ENCODE measurements at places on chromosomes 12 and 14. TPM values are rescaled to one million over a fixed set of nuclear protein-coding genes. Genes with fewer than 3 reads are reported as not detected.
A peak's percentile ranks its signal among the peaks of the same experiment; 100 is the strongest.

The HAL gene
- total RNA-seq = 0.57 TPM

The HOXC13 gene
- not detected for total RNA-seq

The GLIPR1 gene
- 91.4 TPM for total RNA-seq

DNA sequence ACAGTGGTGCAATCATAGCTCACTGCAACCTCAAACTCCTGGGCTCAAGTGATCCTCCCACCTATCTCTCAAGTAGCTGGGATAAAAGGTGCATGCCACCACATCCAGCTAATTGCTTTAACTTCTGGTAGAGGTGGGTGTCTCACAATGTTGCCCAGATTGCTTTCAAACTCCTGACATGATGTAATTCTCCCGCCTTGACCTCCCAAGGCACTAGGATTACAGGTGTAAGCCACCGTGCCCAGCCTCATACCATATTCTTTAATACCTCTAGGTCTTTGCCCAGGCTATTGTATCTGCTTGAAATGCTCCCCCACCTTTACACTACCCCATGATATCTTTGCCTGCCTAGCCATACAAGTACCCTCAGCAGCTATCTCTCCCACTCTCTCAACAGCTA is 11.3 kb downstream of the R3HDM2 start:
- DNase-seq = no peak

- peak; percentile 36 for DNase-seq
Observed at GRCh38 chr14:105195522-105196264, 14.6 kb upstream of the NUDT14 start.

- no peak for DNase-seq
Observed at GRCh38 chr12:104280717-104281458, 22.7 kb upstream of the EID3 start.

- DNase-seq = no peak
Observed at GRCh38 chr14:103739793-103740501, 24.3 kb downstream of the ZFYVE21 start.
